GDM1 (cell line): ENCODE measurements at places on chromosomes 5 and 9.

GRCh38 chr9:123893831-123894460, 36.0 kb downstream of the DENND1A start:
- DNase-seq, result no peak

- DNase-seq, result no peak
Measured at GRCh38 chr5:173329491-173330337, 1.5 kb upstream of the STC2 start.

- no peak for DNase-seq
Measured at GRCh38 chr5:135487839-135488514, 35.8 kb upstream of the TIFAB start.

DNA sequence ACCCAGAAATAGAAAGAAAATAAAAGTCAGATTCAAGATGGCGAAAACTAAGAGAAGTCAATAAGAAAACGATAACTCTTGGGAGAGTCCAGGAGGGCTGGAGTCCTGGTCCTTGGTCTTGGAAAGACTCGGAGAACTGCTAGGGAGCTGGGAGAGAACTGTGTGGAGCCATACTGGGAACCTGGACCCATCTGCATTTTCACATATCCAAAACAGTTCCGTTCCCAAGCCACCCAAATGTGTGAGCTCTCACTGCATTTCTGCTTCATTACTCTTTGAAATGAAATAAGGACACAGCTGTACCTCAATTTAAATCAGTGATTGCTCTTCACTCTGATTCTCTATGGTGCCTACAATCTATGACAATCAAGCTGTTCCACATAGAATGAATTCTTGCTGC, 68.1 kb upstream of the CER1 start:
- DNase-seq, result no peak

GRCh38 chr5:133129950-133130349, 78.1 kb downstream of the HSPA4 start:
- no peak for DNase-seq

GRCh38 chr5:112960863-112961504, 15.6 kb upstream of the DCP2 start:
- no peak for DNase-seq

DNA sequence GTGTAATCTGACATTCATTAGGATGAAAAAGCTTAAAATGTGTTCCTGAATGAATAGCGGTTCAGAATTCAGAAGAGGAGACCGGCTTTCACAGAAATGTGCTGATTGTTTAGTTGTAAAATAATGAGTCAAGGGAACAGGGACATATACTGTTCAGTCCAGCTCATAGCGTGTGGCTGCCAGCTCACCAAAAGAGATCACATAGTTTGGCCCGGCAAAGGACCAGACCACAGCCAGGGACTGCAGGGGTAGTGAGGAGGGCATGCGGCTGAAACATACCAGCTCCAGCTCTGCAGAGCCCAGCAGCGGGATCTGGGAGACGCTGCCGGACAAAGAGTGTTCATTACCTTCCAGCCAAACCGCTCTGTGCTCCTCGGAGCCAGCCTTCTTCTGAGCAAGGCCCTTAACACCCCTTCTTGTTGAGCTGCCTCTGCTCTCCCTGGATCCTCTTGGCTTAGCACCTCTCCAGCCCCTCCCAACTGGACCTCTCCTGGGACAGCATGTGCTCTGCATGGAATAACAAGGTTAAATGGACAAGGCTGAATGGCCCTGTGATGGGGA, 116.8 kb upstream of the CNTLN start:
- no peak for DNase-seq

GRCh38 chr9:85014292-85014691, 344.8 kb downstream of the NTRK2 start:
- DNase-seq, result no peak

DNA sequence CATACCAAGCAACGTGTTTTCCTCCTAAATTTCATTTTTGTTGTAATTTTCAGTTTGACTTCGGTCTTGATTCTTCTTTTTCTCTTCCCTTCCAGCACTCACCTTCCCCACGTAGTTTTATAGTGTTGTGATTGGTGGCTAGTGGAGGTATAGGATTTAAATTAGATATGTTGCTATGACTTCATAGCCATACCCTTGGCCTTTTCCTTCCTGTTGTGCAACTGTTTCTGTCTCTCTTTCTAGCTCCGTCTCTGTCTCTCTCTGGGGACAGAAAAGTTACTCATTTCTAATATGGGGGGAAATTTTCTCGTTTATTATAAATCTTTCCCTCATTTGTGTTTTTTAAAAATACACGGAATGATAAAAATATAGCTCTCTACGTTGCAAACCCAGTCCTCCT, 20.6 kb upstream of the C5orf24 start:
- no peak for DNase-seq

DNA sequence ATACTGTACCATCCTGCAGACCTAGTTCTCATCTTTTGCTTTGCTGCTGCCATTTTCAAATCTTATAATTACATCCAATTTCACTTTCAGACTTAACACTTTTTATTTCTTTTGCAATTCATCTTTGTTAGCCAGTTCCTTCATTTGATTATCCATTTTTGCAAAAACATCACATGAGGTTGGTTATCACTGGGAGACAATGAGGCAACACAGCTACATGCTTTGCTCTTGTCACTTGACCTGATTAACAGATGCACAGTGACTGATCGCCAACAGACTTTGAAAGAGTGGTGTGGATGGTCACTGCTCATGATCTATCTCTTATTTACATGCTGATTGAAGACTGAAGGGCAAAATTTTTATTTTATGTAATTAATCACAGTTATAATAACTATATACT, 17.0 kb upstream of the RNF20 start:
- no peak for DNase-seq

DNA sequence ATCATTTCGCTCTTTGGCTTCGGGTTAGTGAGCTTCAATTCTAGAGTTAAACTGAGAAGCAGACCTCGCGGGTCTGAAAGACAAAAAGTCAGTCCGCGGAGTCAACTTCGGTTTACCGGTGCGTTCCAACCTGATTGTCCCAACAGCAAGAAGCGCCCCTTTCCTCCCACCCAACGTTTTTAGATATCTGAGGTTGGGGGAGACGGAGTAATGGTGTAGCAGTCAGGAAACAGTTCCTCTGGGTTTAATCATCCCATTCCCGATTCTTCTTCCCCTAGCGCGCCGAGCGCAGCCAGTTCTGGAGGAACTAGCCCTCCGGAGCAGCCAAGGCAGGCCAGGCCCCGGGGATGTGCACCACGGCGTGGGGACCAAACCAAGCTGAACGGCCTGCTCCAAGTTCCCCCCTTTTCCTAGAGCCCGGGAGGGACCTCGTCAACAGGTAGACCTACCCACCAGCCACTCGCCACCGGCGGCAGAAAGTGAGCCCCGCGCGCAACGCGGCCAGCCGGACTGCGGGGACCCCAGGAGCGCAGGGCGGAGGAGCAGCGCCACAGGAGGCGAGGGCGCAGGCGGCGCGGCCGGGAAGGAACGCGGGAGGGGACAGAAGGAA, 622 bp upstream of the ISL1 start:
- DNase-seq, result no peak

DNA sequence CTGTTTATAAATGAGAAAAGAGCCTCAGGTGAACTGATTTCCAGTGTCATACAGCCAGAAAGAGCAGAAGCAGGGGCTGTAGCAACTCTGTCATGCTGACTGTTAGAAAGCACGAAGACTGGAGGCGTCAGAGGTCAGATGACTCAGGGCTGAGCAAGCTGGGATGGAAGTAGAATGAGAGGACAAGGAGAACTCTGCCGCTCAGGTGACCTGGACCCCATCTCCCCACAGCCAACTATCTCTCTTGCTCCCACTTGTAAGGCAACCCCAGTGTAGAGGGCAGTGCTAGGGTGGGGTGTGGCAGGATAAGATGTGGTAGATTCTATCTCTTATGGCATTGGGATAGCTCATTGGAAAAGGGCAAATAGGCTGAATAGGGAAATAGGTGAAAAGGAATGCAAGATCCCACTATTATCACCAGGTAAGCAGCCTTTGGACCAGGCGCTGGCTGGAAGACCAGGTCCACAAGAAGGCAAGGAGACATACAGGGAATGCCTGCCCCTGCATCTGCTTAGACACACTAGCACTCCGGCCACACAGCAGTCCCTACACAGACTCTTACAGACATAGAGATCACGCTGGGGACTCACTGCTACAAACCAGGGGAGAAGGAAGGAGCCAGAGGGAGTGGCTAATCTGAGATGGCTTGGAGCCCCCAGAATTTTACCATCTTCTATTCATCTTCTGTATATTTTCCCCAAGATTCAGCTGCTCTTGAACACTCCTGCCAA, 21.2 kb upstream of the LOX start:
- no peak for DNase-seq

DNA sequence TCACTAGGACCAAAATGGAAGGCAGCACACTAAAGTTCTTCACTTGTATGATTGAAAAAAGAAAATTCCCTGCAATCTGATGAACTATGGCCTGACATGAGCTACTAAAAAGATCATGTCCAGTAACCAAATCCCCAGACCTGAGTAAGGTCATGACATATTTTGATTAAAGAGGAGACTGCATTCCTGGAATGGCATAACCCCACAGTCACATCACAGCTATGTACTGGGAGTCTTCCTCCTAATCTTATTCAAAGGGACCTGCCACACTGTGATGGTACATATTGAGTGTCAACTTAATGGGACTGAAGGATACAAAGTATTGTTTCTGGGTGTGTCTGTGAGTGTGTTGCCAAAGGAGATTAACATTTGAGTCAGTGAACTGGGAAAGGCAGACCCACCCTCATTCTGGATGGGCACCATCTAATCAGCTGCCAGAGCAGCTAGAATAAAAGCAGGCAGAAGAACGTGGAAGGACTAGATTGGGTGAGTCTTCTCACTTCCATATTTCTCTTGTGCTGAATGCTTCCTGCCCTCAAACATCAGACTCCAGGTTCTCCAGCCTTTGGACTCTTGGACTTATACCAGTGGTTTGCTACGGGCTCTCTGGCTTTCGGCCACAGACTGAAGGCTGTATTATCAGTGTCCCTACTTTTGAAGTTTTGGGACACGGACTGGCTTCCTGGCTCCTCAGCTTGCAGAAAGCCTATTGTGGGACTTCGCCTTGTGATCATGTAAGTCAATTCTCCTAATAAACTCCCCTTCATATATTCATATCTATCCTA, 345.0 kb downstream of the TMEM38B start:
- no peak for DNase-seq

- no peak for DNase-seq
Measured at GRCh38 chr5:128965011-128965637, at the start of gene SLC27A6. SLC27A6 (plus strand) TSS chr5:128965488; CDS start chr5:128966138, 650 bp downstream.

DNA sequence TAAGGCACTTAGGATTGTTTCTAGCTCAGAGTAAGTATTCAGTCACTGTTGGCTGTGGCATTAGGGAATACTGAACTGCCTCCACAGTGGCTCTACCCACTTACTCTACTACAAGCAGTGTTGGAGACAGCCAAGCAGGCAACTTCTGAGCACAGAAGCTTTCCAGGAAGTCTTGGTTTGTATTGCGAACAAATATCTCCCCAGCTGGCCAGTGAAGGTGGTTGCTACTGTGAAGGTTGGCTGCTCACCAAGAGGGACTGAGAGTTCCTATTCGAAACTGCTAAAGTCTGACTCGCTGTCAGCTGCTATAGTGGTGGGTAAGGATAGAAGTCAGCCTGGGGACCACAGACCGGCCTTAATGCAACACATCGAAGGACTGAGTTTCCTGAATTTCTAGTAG, 319.1 kb downstream of the KIF4B start:
- no peak for DNase-seq

DNA sequence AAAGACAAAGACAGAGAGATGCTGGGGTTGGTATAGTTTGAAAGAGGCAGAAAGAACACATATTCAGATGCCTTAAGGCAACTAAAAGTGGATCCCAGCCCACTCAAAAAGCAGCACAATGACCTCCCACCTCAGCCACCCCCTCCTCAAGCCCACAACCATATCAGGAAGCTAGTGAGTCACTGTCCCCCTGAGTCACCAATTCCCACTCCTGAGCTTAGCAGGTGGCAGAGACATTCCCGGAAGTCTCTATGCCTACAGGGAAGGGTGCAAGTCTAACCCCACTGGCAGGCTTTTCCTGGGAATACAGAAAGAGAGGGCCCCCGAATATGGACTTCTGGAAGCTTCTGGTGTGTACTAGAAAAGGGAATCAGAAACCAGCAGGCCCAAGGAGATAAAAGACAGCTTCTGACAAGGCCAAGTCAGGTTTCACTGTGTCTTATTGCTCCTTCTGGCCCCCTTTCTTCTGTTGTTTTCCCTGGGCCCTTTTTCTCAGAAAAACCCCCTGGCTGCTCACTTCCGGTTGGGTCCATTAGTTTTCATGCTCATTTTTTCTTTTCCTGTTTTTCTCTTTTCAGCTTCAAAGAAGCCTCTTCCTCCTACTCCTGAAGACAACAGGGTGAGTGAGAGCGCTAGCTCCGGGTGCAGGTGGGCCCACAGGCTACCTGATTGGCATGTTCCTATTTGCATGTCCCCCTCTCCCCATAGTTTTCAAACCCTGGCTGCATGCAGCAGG, 36.8 kb downstream of the ITK start:
- no peak for DNase-seq

DNA sequence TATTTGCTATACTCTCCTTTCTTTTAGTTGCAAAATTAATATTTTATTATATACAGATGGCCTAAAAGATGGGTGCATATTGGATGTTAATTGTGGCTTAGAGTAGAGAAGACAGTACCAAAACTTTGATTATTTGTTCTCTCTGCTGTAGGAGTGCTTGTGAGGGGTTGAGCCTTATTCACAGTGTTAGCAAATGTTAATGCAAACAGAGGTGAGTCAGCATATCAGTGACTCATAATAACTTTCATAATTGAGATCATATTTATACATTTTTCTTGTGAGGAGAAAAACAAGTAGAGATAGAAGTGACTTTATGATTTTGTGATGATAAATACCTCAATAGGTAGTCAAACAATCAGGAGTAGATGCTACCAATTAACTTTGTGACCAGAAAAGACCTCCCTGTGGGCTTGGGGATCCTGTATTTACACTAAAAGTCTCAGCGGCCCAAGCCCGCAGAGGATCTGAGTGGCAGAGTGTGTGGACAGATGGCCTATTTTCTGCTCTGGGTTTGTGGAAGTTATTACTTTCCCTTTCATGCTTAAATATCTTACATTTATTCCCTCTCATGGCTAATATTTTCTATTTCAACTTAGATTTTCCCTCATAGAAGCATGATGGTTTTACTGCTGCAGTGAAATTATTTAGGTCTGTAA, 226.5 kb downstream of the TAF11L14 start:
- DNase-seq, result no peak

GRCh38 chr9:127734247-127734746, 797 bp downstream of the TOR2A start:
- DNase-seq, result no peak

DNA sequence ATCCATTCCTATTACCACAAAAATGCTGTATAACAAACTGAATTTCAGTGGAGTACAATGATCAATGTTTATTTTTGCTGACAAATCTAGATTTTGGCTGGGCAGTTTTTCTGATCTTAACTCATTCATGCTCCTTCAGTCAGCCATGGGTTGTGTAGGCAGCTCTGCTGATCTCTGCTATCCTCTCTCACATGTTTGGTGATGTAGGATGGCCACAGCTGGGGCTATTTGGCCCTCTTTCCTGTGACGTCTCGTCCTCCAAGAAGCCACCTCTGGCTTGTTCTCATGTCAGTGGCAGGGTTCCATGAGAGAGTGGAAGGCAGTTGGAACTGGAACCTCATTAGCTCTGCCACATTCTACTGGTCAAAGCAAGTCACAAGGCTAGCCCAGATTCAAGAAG, 8.9 kb downstream of the NLN start:
- DNase-seq, result no peak

- no peak for DNase-seq
Measured at GRCh38 chr5:72470826-72471225, 36.4 kb downstream of the ZNF366 start.
